ENCODE measurements at places on chromosomes 3 and 15.

DNA sequence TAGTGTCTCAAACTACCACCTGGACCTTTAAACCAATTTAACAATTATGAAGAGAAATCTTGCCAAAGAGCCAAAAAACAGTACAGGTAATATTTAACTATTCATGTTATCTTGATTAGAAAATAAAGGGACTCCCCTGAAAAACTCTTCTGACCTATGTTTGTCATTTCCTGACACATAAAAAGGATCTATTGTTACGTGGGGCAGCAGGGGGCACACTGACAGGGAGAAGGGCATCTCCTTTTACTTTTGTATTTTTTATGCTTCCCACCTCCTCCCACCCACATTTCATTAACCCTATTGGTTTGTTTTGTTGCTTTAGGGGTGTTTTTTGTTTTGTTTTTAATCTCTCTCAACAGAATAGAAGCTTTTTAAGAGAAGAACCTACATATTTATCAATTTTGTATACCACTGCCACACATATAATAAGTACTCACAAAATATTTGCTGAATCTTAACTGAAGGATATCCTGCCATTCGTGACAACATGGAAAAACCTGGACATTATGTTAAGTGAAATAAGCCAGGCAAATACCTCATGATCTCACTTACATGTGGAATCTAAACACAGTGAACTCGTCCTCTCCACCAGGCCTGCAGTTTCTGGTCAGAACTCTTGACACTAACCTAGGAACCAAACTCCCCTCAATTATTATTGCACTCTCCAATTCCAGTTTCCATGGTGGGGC lies 17.7 kb downstream of the STAG1 start:
- DNase-seq: no peak

DNA sequence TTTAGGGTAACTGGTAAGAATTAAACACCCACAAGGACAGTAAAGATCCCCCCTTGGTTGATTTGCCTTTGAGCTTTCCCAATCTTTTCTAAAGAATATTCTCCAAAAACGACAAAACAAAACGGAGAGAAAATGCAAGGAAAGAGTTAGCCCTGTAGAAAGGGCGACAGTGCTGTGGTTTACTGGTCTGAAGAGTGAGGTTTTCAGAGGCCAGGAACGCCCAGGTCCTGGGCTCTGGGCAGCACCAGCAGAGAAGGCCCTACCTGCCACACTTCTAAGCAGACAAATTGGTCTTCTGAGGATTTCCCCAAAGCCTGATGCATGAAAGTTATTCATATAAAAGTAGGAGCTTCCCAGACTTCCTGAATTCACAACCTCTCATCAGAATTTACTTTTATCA lies 119.3 kb downstream of the KCNMB2 start:
- DNase-seq: no peak

DNA sequence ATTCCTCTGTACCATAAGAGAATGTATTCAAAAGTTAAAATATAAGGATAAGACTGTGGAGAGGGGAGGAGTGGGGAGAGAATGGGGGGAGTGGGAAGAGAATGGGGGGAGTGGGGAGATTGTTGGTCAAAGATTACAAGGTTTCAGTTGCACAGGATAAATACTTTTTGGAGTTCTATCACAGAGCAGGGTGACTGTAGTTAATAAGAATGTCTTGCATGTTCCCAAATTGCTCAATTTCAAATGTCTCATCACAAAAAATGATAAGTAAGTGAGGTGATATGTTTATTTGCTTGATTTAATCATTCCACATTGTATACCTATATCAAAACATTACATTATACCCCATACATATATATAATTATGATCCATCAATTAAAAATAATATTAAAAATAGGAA lies 23.0 kb upstream of the MEF2A start:
- DNase-seq: no peak

GRCh38 chr3:54067055-54067698 lies 55.2 kb upstream of the CACNA2D3 start:
- no peak for DNase-seq

DNA sequence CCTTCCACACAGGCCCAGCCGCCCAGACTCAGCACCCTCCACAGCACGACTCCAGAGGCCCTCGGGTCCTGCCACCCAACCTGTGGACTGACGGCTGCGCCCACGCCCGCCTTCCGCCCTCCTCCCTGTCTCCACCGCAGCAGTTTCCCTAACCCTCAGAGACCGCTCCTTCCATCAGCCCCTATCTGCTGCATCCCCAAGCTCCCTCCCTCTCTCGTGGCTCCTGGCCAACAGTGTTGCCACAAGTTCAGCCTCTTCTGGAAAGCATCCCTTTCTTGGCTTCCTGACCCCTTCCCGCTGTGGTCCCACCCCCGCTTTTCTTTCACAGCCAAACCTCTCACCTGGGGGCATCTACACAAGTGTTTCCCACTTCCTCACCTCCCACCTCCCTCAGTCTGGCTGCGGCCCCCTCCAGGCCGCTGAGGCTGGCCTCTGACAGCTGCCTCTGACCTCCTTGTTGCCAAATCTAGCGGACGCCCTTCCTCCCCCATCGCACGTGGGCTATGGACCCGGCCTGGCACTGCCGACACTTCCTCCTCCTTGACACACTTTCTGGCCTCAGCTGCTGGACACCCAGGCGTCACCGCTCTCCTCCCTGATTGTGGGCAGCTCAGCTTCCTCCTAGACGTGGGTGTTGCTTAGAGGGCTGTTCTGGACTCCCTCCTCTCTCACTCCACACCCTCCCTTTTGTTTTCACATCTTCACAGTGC lies 168.8 kb upstream of the TLE3 start:
- DNase-seq: peak; percentile 15

DNA sequence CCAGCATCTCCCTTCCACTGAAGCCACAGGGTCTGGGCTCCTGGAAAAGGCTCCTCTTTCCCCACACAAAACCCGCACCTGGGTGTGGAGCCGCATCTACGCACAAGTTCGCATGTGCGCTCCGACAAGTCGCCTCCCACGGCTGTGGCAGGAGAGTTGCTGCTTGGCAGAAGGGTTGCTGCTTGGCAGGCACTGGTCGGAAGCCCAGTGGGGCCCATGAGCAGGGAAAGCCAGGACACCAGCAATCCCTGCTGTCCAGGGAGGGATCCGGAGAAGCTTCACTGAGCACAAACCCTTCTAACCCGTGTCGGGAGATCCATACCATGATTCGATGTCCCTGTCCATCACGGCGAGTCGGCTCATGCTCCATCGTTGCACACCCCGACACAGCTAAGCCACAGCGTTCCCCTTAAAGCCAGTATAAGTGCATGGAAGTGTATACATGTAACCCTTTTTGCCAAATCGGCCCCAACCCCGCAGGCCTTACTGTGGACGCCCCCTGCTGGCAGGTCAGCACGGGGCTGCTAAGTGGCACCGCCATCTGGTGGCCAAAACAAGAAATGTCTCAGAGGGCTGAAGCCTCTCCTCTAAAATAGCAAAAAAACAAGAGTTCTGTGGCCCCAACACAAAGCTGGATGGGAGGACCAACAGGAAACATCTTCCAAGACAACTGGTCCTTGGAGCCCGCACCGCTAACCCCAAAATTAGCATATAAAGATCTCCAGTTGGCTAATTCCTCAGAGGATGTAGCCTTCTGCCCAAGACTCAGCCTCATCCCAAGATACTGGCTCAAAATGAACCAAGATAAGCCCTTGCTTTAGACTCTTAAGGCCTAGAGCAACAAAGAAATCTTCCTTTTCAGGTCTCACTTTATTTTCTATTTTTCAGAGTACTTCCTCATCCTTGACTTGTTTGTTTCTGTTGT lies 8.3 kb downstream of the ANKRD63 start:
- peak; percentile 56 for DNase-seq

GRCh38 chr3:96813134-96813819 lies 1.1 kb upstream of the EPHA6 start:
- DNase-seq: peak; percentile 18

DNA sequence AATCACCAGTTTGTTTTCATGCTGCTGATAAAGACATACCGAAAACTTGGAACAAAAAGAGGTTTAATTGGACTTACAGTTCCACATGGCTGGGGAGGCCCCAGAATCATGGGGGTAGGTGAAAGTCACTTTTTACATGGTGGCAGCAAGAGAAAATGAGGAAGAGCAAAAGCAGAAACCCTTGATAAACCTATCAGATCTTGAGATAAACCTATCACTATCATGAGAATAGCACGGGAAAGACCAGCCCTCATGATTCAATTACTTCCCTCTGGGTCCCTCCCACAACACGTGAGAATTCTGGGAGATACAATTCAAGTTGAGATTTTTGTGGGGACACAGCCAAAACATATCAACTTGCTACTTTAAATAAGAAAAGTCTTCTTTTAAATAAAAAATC lies 28.9 kb downstream of the CD200R1L start:
- no peak for DNase-seq

GRCh38 chr15:34621675-34622074 lies 38.2 kb upstream of the GOLGA8B start:
- peak; percentile 6 for DNase-seq

GRCh38 chr3:119187266-119187665 lies 13.9 kb downstream of the UPK1B start:
- no peak for DNase-seq

DNA sequence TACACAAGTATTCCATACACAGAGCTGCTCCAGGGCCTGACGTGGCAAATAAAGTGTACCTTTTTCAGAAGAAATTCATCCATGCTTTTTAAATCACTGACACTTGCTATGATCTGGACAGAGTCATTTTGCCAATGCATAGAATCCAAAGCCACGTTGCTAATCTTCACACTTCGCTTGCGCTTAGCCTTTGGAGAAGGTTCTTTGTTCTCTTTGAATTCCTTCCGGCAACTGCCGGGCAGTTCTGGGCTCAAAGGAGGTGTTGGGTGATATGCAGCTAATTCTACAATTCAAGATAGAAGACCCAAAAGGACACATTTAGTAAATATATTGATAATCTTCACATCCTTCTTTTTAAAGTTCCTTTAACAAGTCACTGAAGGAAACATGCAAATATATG lies 69.9 kb downstream of the NR2E3 start:
- no peak for DNase-seq

DNA sequence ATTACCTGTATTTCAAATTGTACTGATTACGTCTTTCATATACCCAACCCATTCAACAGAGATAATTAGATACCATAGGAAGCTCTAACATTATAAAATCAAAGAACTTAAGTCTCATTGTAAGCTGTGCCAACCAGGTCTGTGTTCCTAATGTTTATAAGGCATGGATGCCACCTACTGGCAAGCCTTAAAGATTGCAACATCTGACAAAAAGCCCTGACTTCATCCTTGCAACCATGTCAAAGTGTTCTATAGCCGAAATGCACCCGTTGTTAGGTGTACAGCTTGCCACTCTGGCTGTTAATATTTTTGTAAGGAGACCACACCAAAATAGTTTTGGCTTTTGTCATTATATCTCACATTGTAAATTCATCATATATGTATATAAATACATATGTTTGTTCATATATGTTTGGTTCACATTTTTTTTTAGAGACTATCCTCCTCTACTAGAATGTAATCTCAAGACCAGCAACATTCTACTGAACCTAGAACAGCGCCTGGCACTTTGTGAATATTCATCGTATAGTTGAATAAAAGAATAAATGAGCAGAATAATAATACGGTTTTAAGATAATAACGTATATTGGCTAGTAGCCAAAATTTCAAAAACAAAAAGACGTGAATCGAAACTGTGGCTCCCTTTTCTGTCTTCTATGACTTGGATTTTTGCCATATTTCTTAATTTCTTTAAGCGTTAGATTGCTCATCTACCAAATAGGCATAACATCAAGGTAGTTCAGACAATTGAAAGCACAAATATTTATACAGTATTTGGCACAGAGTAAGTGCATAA lies 258.1 kb downstream of the TBL1XR1 start:
- DNase-seq: peak; percentile 63

DNA sequence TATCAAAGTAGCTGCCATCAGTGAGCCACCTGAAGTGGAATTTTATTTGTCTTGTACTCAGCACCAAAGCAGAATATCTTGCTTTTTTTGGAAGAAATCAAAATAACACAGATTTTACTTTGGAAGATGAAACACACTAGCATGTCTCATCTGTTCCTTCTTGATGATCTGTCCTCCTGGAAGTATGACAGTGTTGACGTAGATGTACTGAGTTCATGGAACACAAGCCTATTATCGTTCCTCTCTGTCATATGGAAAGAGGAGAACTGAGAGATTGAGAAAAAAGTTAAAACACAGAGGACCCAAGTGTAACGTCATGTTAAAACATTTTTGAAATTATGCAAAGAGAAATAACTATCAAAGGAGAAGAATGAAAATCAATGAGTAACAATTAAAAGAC lies 340.2 kb downstream of the ROBO2 start:
- no peak for DNase-seq

GRCh38 chr3:171297207-171297606 lies 163.0 kb downstream of the TNIK start:
- no peak for DNase-seq

DNA sequence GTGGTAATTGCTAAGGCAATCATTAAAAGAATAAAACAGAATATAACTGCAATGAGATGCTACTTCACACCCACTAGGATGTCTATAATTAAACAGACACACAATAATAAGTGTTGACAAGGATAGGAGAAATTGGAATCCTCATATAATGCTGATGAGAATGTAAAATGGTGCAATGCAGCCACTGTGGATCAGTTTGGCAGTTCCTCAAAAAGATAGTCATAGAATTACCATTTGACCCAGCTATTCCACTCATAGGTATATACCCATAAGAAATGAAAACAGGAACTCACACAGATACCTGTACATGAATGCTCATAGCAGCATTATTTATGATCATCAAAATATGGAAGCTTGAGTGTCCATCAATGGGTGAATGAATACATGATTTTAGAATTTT lies 9.6 kb upstream of the RNF111 start:
- no peak for DNase-seq

DNA sequence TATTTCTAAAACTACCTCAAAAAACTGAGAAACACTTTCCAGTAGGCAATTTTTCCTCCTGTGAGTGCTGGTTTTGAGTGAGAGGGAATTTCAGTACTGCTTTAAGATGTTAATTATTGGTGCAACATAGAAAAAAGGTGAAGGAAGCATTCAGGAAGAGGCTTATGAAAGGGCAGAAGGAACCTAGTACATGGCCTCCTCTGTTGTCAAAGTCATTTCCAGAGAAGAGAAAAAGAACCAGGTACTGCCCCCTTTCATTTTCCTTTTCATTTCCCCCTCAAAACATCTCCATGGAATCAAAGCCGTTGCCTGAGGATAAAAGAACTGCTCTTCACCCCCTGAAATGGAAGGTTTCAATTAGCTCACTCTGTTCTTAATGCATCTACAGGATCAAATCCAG lies 19.8 kb downstream of the RARRES1 start:
- DNase-seq: no peak

All from stromal cell of bone marrow (primary cell).